ENCODE measurements at places on chromosomes 11 and 22.

GRCh38 chr11:43537833-43538615 is 142.5 kb upstream of the HSD17B12 start:
- no peak for DNase-seq

- no peak for DNase-seq
Observed at GRCh38 chr22:40610329-40610850, 26.1 kb downstream of the MRTFA start.

- no peak for DNase-seq
Observed at GRCh38 chr11:35511666-35512065, 13.8 kb downstream of the PAMR1 start.

GRCh38 chr11:121711939-121712338 is 259.2 kb upstream of the SORL1-AS1 start:
- DNase-seq, result no peak

- DNase-seq, result no peak
Observed at GRCh38 chr11:61002598-61002997, 31.1 kb downstream of the CD6 start.

- DNase-seq, result no peak
Observed at GRCh38 chr11:105004021-105004420, 18.9 kb downstream of the CASP5 start.

DNA sequence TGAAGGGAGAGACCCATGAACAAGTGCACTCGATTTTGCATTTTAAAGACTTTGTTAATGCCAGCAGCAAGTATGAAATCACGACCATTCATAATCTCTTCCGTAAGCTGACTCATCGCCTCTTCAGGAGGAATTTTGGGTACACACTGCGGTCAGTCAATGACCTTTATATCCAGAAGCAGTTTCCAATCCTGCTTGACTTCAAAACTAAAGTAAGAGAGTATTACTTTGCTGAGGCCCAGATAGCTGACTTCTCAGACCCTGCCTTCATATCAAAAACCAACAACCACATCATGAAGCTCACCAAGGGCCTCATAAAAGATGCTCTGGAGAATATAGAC is 5.9 kb downstream of the SERPIND1 start:
- DNase-seq, result no peak

DNA sequence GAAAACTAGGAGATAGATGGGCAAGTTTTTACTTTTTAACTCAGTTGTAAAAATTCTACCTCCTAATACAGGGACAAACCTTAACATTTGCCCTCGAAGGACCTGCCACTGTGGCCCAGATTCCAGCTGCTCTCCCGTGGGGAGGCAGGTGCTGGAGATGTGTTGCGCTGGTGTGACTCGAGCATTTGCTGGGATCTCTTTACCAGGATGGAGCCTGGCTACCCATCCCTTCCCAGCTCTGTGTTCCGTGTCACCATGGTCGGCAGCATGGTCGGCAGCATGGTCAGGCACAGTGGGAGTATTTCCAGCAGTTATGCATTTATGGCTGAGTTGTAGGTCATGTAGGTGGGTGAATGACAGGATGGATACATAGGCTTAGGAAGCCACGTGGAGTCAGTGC is 41.1 kb downstream of the OTOG start:
- no peak for DNase-seq

- no peak for DNase-seq
Observed at GRCh38 chr11:61697078-61697502, 16.9 kb downstream of the DAGLA start.

- no peak for DNase-seq
Observed at GRCh38 chr11:102633385-102634026, 8.4 kb upstream of the MMP20 start.

DNA sequence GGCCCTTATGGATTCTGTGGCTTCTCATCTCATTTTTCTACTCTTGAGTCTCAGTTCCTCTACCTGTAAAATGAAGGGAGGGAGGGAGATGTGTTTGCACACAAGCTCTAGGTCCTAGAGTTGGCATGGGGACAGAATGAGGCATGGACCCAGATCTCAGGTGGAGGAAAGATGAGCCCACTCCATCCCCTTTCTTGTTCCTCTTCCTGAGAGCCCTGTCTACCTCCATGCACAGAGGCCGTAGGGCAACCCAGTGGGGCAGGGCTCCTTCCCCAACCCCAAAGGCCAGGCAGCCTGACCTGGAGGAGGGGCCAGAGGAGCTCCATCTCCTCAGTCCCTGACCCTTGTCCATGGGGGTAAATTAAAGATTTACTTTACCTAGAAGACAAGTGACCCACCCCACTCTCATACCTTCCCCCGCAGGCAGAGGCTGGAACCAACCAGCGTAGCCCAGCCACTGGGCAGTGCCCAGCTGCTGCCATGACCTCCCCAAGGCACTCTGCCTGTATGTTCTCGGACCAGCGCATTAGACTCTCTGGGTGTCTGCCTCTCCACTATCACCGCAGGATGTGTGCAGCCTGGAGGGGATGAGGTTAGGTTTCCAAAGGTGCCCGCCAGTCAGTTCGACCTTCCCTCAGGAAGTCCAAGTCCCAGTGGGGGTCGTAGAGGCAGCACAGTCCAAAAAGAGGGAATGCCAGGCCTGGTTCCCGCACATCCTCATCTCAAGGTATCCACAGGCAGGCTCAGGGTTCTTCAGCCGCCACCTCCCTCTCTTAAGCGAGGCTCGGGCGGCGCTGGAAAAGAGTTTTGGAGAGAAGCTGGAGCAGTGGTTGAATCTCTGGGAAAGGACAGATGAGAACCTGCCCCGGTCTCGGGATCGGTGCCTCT is 3.0 kb downstream of the SMTN start:
- DNase-seq, result no peak

DNA sequence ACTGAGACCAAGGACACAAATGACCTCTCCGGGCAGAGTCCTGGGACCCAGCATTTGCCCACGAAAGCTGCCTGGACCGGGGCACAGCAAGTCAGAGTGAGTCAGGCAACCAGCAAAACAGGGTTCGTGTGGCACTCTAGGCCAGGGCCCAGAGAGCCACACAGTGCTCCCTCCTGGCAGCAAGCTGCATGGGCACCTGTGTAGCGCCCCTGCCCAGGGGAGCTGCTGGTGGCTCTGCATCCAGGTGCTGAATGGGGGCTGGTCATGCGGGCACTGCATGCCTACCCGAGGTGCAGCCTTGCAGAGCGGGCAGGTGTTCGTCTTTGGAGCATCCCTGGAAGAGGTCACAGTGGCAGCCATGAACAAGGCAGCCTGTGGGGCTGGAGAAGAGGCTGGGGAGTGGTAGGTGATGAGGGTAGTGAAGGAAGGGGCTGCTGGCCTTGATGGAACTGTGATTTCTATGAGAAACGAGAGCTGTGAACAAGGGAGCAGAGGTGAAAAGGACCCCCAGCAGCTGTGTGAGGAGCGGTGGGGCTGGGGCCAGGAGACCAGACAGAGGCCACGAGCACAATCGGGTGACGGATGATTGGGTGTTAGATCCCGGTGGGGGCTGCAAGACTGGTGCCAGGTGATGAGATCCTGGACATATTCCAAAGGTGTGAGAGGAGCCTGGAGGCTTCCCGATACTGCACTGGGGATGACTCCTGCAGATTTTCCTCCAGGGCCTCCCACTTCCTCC is 63.3 kb downstream of the DGCR2 start:
- no peak for DNase-seq

- DNase-seq, result no peak
Observed at GRCh38 chr22:37275134-37275533, 7.2 kb upstream of the CYTH4 start.

GRCh38 chr11:65254724-65255123 is 7.0 kb upstream of the POLA2 start:
- DNase-seq, result no peak

DNA sequence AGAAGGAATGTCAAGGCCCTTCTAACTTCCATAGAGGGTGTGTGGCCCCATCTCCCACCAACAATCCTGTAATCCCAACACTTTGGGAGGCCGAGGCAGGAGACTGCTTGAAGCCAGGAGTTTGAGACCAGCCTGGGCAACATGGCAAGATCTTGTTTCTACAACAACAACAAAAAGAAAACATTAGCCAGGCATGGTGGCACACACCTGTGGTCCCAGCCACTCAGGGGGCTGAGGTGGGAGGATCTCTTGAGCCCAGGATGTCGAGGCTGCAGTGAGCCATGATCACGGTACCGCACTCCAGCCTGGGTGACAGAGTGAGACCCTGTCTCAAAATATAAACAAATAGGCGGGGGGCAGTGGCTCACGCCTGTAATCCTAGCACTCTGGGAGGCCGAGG is 16.9 kb downstream of the TSPAN32 start:
- DNase-seq, result no peak

DNA sequence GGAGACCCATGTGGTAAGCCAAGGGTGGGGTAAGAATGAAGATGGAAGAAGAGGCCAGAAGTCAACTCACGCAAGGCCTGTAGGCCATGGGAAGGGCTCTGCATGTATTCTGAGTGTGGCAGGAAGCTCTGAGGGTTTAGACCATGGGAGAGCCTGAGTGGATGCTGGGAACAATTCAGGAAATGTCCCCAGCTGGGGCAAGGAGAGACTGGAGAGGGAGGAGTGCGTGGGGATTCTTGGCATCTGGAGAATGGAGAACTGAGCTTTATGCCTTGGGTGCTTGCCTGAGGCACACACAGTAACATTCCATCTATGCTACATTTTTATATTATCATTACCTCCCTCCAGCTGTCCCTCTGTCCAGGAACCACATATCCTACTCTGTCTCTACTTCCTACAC is 50.4 kb upstream of the CD82 start:
- DNase-seq, result no peak

GRCh38 chr11:69121621-69122325 is 34.0 kb upstream of the SMIM38 start:
- DNase-seq, result no peak

- DNase-seq, result no peak
Observed at GRCh38 chr22:50260434-50260800, 1.1 kb downstream of the MAPK12 start.

- DNase-seq, result no peak
Observed at GRCh38 chr11:76615950-76616349, 54.6 kb downstream of the LRRC32 start.

- DNase-seq, result peak; percentile 63
Observed at GRCh38 chr22:22943521-22944267, 56.1 kb downstream of the IGLL5 start.

DNA sequence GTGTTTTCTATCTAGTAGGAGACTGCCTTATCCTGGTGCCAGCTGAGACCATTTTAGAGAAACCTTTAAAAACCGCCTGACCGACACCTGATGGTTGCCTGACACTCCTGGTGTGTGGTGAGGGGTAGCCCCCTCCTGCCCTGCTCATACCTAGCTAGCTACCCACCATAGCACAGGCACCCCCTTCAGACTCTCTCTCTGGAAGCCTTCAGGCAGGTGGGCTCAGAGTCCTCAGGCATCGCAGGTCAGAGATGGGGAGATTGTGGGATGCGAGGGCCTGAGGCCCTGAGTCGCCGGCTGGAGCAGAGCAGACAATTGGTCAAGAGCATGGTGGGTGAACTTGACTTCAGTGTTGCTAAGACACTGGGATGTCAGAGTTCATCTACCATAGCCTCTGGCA is 424.6 kb downstream of the BRD1 start:
- no peak for DNase-seq

GRCh38 chr11:73854680-73855079 is 22.0 kb downstream of the COA4 start:
- DNase-seq, result no peak

GRCh38 chr22:43152357-43153071 is 1.2 kb downstream of the TSPO start:
- DNase-seq, result no peak

GRCh38 chr11:9823887-9824385 is 160.1 kb downstream of the SWAP70 start:
- no peak for DNase-seq

- DNase-seq, result no peak
Observed at GRCh38 chr22:24938741-24939341, 7.7 kb downstream of the LHFPL7 start.

DNA sequence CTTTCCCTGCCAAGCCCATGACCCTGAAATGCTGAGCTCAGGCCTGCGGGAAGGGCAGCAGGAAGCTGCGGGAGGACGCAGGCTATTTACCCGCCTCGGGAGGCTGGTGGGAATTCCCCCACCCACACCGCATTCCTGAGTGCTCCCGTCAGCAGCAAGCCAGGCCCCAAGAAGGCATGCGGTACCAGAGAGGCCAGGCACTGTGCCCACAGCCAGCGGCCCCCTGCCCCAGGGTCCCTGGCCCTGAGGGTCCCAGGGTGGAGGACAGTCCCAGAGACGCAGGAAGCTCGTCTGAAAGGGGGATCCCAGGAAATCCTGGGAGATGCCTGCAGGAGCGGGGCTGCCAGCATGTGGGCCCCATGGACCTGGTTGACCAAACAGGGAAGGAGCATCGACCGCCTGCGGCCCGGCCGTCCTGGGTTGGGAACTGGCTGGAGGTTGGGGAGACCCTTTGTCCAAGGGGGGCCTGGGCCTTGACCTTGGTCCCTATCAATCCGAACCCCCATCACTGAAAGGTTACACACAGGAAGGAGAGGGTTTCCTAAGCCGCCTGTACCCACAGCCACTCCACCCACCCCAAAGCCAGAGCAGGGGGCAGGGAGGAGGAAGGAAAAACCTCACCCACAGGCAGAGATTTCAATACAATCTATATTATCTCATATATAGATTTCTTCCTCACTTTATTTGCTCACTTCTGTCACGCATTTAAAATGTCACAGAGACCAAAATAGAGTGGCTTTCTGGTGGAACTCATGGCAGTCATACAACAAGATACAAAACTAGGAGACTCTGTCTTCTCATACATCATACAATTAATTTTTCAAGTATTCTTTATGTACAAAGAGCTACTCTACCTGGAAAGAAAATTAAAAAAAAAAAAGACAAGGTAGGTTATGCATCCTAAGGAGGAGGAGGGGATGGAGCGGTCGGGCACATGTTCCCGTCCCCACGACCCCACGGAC is 17.1 kb downstream of the MAFF start:
- DNase-seq, result peak; percentile 41

- DNase-seq, result no peak
Observed at GRCh38 chr11:104856607-104857006, 41.7 kb downstream of the CASP12 start.

DNA sequence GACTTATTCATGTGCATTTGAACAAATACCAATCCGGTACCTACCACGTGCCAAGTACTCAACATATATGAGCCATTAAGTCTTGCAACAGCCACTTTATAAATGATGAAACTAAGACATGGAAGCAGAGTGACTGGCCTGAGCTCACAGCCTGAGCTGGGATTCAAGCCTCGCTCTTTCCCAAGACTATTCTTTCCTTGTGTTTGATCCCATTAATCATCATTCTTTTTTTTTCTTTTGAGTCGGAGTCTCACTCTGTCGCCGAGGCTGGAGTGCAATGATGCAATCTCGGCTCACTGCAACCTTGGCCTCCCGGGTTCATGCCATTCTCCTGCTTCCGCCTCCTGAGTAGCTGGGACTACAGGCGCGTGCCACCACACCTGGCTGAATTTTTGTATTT is 119.3 kb downstream of the ABTB2 start:
- DNase-seq, result no peak

- DNase-seq, result no peak
Observed at GRCh38 chr11:69654001-69654659, 13.2 kb downstream of the CCND1 start.

GRCh38 chr11:126061707-126062678 is 673 bp downstream of the CDON start:
- no peak for DNase-seq

GRCh38 chr11:79221444-79222130 is 219.2 kb downstream of the TENM4 start:
- no peak for DNase-seq
